GOT3 (cell line): ENCODE measurements at places on chromosomes 5 and 9.

DNA sequence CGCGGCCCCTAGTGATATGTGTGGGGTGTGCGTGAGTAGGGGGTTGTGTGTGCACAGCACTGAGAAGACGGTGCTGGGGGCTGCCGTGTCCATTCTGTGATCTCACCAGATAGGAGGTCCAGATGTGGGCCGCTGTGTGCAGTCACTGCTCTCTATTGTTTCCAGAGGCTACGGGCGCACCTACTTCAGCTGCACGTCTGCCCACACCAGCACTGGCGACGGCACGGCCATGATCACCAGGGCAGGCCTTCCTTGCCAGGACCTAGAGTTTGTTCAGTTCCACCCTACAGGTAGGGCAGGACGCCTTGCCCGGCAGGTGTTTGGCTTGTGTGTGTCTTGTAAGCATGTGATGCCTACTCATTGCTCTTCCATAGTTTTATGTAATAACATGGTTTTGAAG, 12.6 kb downstream of the SDHA start:
- no peak for DNase-seq

GRCh38 chr5:42887097-42887496, 75.4 kb upstream of the SELENOP start:
- no peak for DNase-seq

- DNase-seq = no peak
These were observed 575.2 kb upstream of the WWC1 start for GRCh38 chr5:167716126-167716775.

- DNase-seq = no peak
These were observed 143.0 kb downstream of the CARTPT start for GRCh38 chr5:71862087-71862486.

DNA sequence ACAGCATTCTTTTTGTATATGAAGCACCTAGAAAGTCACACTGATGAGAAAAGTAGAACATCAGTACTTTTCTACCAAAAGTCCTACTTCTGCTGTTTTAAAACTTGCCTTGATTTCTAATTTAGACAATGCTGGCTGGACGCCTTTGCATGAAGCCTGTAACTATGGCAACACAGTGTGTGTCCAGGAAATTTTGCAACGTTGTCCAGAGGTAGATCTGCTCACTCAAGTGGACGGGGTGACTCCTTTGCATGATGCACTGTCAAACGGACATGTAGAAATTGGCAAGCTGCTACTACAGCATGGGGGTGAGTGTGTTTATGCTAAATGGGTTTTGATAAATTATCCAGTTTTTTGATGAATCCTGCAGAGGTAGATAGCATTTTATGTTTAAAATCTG, 73.5 kb downstream of the SLF1 start:
- DNase-seq = no peak

DNA sequence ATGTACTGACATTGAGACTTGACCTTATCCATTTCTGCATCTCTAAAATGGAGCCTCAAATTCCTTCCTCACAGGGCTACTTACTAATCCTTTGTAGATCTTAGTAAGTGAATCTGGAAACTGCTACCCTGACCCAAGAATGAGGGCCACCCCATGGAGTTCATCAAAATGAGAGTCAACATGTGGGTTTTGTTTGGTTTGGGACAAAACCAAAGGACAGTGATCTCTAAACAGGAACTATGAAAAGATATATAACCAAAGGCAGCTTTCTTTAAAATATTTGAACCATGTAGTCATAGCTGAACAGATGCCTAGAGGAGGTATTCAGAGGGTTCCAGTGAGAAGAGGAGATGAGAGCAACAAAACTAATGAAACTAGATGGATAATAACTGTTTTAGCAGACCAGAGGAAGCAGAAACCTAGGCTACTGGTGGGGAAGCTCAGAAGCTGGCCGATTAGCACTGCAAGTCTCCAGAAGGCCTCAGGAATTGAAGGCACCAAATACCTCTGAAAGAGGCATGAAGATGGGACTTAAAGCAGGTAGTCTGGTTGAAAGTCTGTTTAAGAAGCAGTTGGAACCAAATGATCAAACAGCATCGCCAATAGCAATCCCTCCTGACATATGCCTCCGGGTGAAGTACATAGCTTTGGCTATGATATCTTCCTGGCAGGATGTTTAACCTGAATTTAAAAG, 45.8 kb downstream of the THOC3 start:
- DNase-seq = no peak

GRCh38 chr9:38342096-38342495, 50.4 kb upstream of the ALDH1B1 start:
- no peak for DNase-seq

DNA sequence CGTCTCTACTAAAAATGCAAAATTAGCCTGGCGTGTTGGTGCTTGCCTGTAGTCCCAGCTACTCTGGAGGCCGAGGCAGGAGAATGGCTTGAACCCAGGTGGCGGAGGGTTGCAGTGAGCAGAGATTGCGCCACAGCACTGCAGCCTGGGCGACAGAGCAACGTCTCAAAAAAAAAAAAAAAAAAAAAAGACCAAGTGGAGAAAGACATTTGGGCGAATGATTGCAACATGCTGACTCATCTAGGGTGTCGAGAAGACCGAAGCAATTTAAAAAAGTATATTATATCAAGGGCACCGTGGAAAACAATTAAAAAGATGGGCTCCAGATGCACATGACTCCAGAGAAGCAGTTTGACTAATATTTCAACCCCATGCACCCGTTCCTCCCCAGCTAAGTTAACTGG, 9.2 kb downstream of the KLF4 start:
- no peak for DNase-seq

DNA sequence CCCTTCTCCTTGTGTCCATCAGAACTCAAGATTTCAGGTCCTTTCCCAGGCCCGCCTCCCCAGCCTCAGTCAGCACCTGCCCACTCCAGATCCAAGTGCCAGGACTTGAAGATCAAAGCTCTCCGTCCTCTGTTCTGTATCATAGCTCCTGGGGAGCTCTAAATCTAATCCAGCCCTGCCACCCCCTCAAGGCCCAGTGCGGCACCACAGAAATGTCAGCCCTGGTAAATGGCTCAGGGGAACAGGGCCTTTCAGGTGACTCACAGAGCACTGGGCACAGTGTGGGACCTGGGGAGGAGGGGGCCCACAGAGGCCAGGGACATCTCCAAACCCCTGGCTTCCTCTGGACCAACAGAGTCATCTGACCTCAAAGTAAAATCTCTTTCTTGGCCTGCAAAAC, 6.0 kb downstream of the CSF2 start:
- DNase-seq = no peak

DNA sequence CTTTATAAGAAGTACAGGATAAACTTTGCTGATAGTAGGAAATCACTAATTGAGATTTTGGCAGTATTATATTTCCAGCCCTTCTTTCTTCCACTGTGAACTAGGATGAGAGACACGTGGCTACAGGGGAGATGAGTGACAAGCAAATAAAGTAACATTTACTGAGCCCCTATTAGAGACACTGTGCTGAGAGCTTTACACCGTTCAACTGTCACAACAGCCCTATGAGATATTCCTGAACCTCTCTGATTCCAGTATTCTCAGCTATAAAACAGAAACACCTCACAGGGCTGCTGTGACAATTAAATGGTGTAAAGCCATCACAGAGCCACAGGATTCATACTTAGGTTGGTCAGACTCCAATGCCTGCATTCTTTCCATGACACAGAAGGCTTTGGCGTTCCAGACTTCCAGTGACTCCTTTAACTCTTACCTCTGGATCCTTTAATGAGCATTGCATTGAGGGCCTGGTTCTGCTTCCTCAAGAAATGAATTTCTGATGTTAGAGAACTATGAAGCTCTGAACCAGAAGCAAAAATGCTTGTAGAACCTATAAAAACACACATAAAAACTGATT, 169.0 kb downstream of the CDK5RAP2 start:
- DNase-seq = no peak

DNA sequence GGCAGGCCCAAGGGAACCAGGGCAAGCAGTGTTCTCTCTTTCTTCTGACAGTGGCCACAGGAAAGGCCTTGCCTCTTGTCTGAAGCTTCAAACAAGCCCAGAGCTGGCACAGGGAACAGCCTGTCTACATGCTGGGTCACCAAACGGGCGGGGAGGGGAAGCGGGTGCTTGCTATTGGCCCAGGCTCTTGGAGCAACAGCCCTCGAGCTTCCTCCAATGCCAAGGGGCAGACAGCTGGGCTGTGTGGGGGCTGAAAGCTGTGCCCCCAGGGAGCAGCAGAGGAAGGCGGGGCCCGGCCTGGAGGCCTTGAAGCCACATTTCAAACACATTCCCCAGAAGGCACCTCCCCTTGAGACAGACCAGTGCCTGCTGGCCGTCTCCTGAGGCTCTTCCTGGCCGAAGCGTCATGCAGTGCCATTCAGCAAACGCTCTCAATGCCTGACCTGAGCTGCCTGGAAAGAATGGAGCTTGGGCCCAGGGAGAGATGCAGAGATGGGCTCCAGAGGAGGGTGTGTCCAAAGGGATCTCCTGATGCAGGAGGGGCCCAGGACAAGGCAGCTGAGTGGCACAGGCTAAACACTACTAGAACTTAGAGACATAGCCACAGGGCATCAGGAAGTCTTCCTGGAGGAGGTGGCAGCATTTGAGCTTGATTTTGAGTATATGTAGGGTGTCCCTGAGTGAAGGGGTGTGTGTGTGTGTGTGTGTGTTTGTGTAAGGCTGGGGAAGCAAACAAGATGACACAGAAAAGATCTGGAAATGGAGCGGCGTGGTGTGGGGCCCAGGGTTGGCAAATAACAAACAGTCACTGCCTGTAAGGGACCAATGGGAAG, 2.5 kb downstream of the FIBCD1 start:
- DNase-seq = no peak

DNA sequence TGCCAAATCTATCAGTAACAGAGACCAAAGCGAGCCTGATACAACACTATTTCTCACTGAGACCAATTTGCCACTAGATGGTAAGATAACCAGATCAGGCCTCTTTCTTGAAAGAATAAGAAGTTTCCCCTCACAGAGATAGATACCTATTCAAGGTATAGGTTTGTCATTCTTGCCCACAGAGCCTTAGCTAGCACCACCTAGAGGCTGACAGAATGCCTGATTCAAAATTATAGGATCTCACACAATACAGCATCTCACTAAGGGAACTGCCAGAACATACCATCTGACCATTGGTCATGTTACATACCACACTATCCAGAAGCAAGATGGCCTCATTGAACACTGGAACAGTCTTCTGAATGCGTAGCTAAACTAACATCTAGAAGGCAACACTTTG, 166.6 kb upstream of the HCN1 start:
- no peak for DNase-seq

DNA sequence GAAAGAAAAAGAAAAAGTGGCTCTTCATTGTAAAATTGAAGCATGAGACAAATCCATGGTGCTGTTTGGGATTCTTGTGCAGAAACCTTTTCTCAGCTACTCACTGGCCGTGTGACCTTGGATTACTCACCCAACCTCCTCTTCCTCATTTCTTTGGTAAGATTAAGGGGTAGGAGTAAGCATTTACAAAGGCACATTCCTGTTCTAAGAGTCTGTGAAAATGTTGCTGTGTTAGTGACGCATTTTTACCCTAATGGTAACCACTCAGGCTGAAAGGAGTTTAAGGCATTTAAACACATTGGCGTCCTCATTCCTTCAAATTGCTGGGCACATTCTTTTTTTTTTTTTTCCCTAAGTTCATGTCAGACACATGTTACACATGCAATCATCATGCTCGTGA, 4.3 kb downstream of the RAI14 start:
- no peak for DNase-seq

- DNase-seq = no peak
These were observed 73.8 kb upstream of the IFNE start for GRCh38 chr9:21555911-21556310.

- DNase-seq = no peak
These were observed 25.4 kb upstream of the SUB1 start for GRCh38 chr5:32559921-32560320.

DNA sequence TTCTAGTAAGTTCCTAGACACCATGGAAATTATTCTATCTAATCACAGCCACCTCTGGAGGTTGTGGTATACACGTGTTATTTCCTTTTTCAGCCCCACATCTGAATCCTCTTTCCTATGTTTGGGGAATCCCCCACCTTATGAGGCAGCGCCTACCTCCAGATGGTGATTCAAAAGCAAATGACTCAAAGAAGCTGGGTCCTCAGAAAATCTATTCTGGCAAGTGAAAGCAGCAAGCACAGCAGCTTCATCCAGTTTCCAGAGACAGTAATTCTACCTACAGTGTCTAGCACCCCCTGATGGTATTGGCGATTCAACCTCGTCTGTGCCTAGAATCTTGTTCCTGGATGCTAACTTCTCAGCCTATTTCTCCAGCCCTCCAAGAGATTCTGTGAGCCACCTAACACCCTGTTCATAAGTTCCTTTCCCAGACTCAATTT, 43.0 kb downstream of the STRBP start:
- no peak for DNase-seq

DNA sequence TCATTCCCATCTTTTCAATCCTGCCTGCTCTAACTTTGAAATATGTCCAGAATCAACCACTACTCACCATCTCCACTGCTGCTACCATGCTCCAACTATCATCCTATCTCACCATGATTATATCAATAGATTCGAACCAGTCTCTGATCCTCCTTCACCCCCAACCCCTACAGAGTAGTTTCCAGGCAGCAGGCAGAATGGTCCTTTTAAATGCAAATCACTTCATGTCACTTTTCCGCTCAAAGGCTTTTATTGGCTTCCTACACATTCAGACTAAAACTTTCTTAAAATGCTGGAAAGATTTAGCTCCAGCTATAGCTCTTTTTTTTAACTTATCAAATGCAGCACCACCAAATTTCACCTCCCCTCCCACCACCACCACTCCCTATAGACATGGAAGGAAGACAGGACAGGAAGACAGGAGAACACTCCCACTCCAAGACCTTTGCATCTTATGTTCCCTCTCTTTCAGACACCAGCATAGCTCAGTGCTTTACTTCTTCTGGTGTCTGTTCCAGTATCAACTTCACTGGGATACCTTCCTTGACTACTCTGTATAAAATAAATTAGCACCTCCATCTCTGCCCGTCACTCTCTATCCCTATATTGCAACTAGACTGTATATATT, 9.9 kb upstream of the PPP2R2B start:
- no peak for DNase-seq

- DNase-seq = no peak
These were observed 13.8 kb upstream of the ANGPTL2 start for GRCh38 chr9:127136081-127136879.

GRCh38 chr5:138954257-138955012, 79.3 kb upstream of the LRRTM2 start:
- DNase-seq = no peak

GRCh38 chr9:99820685-99821395, 845 bp upstream of the NR4A3 start:
- DNase-seq = no peak

GRCh38 chr5:172769342-172769615, 1.7 kb downstream of the DUSP1 start:
- no peak for DNase-seq

GRCh38 chr9:136170006-136170901, 34.7 kb downstream of the LHX3 start:
- DNase-seq = no peak

DNA sequence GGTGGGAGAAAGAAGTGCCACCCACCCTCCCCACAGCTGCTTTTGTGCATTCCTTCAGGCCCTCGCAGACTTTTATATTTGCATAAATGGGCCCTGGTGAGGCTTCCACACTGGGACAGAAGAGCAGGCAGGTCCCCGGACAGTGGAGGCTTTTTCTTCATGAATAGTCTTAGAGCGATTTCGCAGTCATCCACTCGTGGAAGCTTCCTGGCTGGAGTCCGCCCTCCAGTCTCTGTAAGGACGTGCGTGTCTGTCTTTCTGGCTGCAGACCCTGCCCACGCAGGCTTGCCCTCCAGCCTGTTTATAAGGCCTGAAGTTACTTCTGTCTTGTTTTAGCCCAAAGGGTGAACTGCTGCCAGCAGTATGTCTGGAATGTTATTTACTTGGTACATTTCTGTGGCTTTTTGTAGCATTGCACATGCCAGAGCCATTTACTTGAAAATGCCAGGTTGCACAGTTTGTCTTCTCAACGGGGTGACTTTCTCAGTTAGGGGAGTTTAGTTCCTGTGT, 195.7 kb downstream of the AOPEP start:
- DNase-seq = no peak
